ENCODE measurements at places on chromosomes 11 and 22. TPM values are rescaled to one million over a fixed set of nuclear protein-coding genes. Genes with fewer than 3 reads are reported as not detected.

SLC25A1 gene
- 118 TPM for total RNA-seq

VSIG2 gene
- 0.80 TPM for total RNA-seq

FAM111B gene
- 28.2 TPM for total RNA-seq

CECR2 gene
- not detected for total RNA-seq

SAA2 gene
- total RNA-seq, result not detected

TSGA10IP gene
- total RNA-seq, result not detected

CLDN5 gene
- not detected for total RNA-seq

All from HepG2 (cell line).